Hippocampal formation (tissue), 2 donors: ENCODE measurements at places on chromosomes 5 and 9.

DNA sequence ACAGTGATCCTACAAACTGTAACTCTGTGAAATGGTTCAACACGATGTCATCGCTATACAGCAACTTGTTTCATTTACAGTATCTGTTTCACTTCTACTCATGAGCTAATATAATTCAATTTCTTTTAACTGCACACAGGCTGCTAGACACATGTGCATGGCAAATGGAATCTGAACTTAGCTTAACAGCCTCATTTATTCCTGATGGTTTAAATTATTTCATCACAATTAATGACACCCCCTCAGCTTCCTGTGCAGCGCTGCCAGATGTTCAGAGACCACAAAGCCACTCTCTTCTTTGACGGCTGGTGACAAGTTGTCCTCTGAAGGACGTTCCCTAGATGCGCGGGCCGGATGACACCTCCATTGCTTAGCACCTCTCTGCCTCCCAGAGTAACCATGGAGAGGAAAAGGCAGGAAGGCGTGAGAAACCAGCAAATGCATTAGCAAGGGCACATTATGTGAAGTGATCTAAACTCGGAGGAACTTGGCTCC is 191.1 kb downstream of the BNC2 start:
- no peak for DNase-seq

DNA sequence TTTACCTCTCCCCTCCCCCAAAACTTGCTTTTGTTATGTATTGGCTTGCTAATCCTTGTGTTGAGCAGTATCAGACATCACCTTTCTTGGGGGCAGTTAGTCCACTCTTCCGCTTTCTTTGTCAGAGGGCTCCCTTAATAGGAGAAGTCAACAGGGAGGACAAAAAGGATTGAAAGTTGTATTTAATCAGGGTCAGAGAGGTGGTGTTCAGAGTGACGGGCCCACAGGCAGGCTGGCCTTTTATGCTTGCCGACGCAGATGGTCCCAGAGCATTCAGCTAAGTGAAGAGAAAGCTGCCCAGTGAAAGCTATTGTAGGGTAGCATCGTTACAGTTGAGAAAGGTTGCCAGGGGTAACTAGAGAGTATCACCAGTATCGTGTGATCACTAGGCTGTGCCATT is 131.1 kb downstream of the ZCCHC7 start:
- DNase-seq, result no peak

GRCh38 chr9:73155968-73156864 is 4.6 kb downstream of the ANXA1 start:
- no peak for DNase-seq

GRCh38 chr5:5798041-5798440 is 375.6 kb downstream of the ICE1 start:
- no peak for DNase-seq
